NCI-H2029 treated with DMSO at 0.1 percent for 48 hours (cell line): ENCODE measurements at places on chromosomes 7 and 10.

GRCh38 chr7:141563956-141564623, 12.9 kb downstream of the AGK start:
- DNase-seq: no peak

DNA sequence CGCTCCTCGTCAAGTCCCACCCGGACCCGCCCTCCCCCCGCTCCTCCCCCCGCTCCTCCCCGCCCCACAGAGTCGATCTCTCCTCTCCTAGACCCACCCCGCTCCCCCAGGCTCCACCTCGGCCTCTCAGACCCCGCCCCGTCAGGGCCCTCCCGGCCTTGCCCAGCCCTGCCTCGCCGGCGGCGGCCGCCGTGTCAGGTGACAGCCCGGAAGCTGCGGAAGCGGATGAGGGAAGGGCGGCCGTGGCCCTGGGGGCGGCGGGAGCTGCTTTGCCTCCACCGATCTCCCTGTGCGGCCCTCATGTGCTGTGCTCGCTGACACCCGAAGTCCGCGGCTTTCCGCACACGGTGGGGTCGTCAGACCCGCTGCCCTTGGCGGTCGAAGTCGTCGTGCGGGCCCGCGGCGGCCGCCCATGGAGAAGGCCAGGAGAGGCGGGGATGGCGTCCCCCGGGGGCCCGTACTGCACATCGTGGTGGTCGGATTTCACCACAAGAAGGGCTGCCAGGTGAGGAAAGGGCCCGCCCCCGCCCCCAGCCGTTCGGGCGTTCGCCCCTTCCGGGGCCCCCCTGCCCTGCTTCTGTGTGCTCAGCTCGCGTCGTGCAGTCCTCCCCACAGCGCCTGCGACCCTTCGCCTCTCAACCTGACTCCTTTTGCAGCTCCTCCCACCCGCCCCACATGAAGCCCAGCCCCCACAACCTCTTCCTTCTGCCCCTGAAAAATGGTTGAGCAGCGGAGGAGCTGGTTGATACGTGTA, at the start of gene AVL9:
TSS of gene AVL9 (plus strand) at position 192 of the 754 bp plus-strand sequence. CDS start at position 413, 221 bp downstream.
- DNase-seq: peak; percentile 88

- DNase-seq: no peak
These were observed 140.5 kb downstream of the PKD1L1 start for GRCh38 chr7:47807756-47808155.

GRCh38 chr10:62990126-62990525, 143.0 kb upstream of the NRBF2 start:
- no peak for DNase-seq

- DNase-seq: peak; percentile 29
These were observed 11.9 kb downstream of the HNRNPF start for GRCh38 chr10:43396928-43397624.

DNA sequence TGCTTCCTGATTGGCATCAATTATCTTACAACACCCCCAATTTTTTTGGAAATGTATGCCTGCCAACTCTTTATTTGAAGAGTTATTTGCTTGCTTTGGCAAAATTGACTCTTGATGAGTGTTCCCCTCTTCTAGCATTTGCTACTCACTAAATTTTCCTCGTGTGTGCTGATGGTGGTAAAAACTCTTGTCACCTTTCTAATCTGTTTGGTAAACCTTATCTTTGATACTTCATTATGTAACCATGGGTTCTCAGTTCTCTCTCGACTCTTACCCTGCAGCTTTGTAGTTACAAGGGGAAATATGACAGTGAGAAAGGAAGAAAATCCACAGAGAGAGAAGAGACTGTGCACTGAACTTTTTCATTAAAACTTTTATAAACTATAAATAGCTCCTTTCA, 102.5 kb downstream of the CDK14 start:
- no peak for DNase-seq

DNA sequence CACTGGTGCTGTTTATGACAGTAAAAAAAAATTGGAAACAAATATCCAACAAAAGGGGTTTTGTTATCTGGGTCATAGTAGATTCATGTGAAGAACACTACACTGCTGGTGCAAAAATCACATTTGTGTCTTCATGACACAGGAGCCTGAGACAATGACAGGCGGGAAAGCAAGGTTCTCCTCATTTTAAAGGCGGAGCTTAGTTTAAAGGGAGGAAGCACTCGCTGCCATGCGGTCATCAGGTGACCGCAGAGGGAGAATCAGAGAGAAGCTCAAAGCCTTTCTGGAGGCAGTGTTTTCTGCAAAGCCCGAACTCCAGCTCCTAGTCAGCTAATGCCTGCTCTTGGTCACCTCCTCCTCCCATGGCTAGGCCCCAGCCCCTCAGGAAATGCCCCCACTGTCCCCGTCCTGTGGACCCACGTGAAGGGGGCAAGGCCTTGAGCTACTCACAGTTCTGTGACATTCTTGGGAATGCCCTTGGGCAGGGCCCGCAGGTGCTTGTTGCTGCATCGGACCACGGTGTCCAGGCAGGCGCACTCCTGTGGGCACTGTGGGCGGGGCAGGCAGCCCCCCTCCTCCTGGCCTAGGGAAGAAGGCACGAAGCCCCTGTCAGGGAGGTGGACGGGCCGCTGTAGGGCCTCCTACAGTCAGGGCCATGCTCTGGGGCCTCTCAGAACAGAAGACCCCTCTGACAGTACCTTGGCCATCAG, 146.1 kb downstream of the SLIT1 start:
- no peak for DNase-seq

- no peak for DNase-seq
These were observed 191.2 kb upstream of the SH2B2 start for GRCh38 chr7:102095321-102096011.

- no peak for DNase-seq
These were observed 336.8 kb downstream of the DNAJB6 start for GRCh38 chr7:157673573-157673972.

DNA sequence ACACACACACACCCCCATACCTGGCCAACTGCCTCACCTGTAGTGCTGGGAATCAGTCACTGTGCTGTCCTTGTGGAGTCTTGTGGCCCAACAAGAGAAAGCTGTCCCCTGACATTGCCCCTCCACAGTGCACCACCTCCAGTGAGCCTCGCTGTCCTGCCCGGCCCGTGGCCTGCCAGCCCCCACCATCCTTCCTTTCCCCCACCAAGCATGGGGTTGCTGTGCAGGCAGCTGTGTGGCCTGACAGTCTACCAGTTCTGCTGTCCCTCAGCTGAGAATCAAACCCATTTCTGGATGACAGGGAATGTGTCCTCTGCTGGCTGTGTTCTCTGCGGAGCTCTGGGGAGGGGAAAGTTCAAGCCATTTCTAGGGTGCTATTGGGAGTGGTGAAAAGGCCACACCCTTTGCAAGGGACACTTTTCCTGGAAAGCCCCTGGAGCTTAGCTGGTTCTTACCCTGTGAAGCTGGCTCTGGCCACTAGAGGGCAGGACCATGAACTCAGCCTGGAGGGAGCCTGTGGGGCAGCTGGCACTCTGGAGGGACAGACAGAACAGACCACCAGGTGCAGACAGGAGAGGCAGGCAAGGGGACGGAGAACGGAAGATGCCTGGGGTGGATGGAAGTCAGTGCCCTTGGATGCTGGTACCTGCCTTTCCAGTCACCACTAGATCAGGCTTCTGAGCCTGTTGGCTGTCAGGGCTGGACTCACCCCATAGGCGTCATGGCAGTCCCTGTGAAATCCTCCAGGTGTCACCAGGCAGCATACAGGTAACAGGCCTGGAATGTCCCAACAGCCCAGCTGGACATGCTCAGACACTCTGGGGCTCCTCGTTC, 10.5 kb upstream of the MTPAP start:
- DNase-seq: no peak
